ENCODE measurements at places on chromosomes 6 and 20.

DNA sequence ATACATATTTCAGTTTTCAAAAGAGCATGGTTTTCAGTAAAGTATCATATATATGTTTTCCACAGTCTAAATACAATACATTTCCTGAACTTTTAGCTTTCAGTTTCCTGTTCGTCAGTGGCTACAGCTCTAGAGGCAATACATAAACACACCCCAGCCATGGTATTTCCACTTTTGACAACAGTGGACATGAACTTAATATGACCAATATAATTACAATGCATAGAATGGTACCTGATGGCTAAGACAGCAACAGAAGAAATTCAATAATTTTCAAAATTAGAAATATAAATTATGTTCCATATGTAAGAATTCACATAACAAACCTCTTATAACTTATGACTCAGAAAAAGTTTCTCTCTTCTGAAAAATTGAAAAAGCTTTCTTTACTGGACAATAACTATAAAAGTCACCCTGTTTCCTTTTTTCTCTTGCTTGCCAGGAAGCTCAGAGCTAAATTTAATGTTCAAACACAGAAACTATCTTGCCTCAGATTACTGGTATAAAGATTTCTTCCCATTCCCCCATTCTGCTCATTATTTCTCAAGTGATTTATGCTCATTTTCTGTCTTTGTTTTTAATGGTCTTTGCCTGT is 19.2 kb downstream of the FKBP5 start:
- DNase-seq: no peak

GRCh38 chr6:9699888-9700287 is 715.0 kb downstream of the TFAP2A start:
- DNase-seq: no peak

DNA sequence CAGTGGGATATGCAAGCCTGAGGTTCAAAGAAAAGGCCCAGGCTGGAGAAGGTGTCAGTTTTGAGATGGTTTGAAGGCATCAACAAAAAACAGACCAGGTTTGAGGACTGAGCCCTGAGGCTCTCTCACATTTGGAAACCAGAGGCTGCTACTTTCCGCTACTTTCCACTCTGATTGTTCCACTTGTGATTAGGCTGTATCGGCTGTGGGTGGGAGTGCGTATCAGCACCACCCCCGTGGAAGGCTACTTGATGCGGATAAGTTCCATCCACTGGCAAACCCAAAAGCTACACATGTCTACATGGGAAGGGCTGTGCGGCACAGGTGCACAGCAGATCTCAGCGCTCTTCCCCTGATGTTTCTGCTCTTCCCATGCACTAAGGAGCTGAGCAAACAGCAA is 198.7 kb downstream of the GMPR start:
- DNase-seq: no peak

- no peak for DNase-seq
Measured at GRCh38 chr20:17887331-17888030, 81.1 kb downstream of the SNX5 start.

GRCh38 chr6:167711211-167711610 is 115.5 kb upstream of the AFDN start:
- no peak for DNase-seq

DNA sequence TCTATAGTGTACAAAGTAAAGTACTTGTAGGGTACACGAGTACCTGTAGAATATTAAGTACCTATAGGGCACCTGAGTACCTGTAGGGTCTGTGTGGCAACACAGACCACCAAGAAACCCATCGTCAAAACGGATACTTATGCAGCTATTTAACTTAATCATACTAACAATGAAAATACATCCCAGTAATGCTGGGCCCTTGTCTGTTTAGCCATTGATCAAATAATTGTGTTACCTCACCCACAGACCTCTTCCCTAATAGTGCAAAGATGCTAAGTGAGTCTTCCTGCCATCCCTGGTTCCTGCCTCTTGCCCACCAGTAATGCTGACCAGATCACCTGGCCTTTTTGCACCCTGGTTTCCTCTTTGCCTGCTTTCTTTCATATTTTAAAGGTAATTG is 7.5 kb upstream of the COL10A1 start:
- no peak for DNase-seq

DNA sequence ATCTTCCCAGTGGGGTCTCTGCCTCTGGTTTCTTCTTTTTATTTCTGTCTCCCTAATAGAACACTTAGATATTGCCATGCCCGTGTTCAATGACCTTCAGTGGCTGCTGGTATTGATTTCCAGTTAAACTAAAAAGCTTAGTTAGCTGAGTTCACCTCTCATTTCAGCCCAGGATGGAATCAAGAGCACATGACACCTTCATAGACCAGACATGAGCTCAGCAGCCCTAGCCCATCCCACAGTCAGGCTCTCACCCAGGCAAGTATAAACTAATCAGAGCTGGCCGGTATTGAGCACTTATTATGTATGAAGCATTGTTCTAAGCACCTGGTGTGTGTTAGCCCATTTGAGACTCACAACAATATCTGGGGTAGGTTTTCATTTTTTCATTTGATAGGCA is 33.7 kb upstream of the PLEKHG1 start:
- DNase-seq: no peak

DNA sequence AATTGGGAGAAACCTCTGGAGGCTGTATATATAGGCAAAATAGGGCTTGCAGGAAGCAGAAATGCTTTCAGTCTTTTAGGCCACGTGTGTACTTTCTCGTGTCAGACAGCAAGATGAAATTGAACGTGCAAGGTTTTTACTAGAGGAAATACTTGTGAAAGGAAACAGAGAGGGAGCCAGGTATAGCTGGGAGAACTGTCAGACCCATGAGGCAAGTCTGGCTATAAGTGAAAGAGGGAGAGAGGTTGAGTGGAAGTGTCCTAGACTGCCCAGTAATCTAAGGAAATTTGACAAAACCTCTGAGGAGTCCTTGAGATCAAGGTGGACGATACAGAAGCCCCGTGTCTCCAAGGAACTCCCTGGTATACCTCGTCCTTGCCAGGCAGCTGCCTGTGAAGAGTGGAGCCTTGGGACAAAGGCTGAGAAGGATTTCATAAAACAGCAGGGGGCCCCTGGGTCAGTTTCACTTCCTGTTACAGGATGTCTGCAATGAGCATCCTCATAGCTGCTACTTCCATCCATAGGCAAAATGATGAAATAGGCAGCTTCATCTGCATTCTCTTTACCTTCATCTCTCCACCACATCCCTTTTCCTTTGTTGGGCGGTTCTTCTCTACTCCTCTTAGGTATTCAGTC is 114.4 kb upstream of the MAP3K7 start:
- DNase-seq: no peak

GRCh38 chr6:73511796-73512195 is 9.0 kb downstream of the EEF1A1 start:
- DNase-seq: no peak

GRCh38 chr6:44837255-44837654 is 449.7 kb downstream of the CDC5L start:
- no peak for DNase-seq

- DNase-seq: no peak
Measured at GRCh38 chr6:132719736-132720448, 6.0 kb upstream of the VNN1 start.

DNA sequence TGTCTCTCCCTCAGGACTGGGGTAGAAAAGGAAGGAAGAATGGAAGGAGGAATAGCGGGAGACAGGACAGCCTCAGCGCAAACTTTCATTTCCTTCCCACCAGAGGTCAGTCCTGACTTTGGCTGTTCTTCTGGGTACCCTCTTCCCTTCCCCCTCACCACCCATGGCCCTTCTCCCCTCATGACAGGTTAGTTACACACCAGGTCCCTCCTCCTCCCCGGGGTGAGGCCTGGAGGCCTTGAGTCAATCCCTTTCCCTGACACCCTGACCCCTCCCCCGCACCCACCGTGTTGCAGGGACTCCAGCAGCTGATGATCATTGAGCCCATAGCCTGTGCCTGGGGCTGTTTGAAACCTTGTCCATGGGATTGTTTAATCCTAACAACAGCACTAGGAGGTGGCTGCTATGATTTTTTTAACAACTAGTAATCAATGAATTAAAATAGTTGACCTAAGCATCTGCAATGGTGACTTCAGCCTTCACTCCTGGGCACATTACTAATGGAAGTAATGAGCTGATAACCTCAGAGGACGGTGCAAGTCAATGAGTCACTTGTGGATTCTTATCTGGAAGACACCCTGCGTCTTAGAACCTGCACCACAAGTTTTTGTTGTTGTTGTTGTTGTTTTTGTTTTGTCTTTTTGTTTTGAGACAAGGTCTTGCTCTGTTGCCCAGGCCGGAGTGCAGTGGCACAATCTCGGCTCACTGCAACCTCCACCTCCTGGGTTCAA is 46.6 kb upstream of the CCDC167 start:
- DNase-seq: no peak

DNA sequence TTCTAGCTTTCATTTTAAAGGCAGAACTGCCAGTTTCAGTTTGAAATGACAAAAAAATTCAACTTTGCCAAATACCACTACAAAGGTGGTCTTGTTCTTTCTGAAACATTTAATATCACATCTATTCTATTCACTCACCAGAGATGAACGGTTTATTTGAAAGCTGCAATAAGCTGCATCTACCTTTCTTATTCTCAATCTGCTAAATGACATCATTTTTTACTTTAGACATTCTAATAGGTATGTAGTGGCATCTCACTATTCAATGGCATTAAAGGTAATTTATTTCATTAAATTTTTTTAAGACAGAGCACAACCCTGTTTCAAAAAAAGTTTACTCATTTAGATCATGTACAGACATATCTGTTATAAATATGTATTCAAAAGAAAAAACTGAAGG is 66.5 kb upstream of the SMIM29 start:
- DNase-seq: no peak

DNA sequence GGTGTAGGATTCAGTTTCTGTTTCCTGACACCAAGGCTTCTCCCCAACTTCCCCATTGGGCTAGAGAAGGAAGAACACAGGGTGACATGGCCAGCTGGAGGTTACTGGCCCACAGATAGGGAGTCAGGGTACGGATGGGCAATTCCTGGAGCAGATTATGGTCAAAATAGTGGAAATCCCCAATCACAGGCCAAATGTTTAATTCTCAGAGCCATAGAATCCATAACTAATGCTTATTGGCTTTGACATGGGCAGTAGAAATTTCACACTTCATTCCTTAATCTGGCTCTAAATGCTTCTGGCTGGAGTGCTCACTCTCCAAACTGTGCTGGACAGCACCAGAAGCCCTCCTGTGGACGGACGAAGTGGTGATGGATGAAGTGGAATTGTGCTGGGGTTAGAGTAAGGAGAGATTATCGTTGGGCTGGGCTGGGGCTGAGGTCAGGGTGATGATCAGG is 887 bp downstream of the SIGLEC1 start:
- DNase-seq: no peak

GRCh38 chr20:51366155-51366886 is 176.2 kb downstream of the NFATC2 start:
- no peak for DNase-seq

GRCh38 chr20:31839782-31840487 is 5.5 kb downstream of the FOXS1 start:
- DNase-seq: no peak

DNA sequence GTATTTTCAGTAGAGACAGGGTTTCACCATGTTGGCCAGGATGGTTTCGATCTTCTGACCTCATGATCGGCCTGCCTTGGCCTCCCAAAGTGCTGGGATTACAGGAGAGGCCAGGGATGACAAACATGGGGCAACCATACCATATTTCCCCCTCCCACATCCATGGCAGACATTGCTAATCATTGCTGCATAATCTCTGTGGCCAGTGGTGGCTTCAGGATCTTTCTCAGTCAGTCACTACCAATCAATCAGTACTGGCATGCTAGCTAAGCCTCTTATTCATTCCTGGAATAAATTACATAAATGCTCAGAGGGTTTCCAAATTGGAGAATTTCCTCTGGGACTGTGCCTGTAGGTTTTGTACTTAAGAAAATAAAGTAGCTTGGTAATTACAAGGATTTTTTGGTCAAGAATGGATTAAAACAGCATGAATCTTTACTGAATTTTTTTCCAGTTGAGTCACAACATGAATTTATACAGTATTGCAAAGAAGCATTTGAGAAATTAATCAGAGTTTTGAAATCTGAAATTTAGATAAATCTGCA is 138.1 kb downstream of the FNDC1 start:
- DNase-seq: no peak

DNA sequence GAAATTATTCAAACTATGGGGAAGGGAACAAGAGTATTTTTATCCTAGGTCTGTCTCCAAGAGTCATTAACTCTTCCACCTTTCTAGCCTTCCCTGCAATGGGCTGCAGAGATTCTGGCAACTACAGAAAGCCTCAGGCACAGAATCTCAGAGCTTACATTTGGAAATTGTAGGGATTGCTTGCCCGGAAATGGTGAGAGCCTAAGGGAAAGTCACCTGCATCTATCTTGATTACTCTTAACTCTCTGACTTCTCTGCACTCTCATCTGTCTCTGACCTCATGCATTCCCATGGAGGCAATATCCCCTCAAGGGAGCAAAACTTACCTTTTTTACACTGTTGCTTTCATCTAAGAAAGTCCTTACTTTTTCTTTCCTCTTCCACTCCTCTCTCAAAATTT is 513.2 kb upstream of the MARCKS start:
- DNase-seq: no peak

GRCh38 chr6:43677759-43678158 is 9.8 kb downstream of the MRPS18A start:
- no peak for DNase-seq

DNA sequence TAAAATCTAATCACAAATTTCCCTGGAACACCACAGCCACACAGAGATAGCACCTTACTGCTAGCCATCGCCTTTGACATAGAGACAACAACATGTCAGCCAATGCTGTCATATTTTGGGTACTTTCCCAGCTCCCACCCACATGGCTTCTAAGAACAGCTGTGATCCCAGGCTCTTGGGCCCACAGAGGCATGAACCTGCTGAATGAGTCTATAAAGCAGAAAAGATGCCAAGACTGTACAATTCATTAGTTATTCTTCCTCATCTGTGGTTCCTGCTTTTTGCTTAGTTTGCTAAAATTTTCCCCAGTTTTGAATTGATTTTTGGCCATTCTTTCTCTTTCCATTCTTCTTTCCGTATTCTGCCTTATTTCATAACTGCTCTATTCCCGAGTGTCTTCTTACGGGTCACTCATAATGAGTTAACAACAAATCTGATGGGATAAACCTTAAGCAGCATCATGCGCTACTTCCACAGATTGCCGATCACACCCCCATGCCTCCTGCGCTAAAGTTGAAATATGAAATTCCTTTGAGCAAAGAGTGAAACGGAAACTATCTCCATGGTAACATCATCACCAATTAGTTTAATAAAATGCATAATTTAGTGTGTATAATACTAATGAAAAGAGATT is 327.3 kb upstream of the HSF2 start:
- no peak for DNase-seq

GRCh38 chr20:20292472-20292871 is 75.4 kb upstream of the INSM1 start:
- no peak for DNase-seq

DNA sequence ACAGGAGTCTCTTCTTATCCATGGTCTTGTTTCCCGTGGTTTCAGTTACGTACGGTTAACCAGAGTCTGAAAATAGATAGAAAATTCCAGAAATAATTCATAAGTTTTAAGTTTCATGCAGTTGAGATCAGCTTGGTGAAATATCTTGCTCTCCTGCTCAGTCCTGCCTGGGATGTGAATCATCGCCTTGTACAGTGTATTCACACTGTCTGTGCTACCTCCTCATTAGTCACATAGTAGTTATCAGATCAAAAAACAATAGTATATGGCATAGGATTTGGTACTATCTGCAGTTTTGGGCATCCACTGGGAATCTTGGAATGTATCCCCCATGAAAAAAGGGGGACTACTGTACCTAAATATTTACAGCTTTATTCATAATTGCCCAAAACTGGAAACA is 22.7 kb upstream of the MOCS1 start:
- no peak for DNase-seq
